ENCODE measurements at places on chromosomes 11 and 22.

DNA sequence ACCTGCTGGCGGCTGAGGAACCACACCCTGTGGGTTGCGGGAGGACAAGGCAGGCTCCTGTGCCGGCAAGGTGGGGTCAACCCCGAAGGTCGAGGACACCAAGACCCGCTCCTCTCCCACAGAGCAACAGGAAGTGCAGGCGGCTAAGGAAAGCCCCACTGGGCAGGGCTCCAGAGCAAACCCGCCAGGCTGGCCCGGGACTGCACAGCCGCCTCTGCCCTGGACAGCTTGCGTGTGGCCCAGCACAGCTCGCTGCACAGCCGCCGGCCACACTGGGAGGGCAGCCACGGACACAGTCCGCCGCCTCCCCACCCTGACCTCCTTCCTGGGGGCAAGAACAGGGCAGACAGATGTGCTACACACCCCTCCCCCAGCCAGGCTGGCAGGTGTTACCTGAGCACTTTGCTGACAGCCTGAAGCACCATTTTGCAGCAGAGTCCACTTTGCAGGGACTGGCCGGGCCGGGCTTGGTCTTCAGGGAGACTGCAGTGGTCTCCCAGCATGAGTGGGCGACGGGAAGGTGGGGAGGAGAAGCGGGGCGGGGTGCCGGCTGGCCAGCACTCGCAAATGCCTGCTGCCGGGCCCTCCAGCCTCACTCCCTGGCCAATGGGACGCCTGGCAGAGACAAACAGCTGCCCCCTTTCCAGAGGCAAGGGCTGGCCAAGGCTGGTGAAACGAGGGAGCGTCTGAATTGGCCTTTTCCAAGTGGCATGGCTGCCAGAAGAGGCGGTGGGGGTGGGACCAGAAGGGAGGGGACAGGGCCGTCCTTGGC lies at the start of gene MOB2:
TSS of gene MOB2 (minus strand) at position 726 of the 772 bp plus-strand sequence. CDS start at position 503, 223 bp downstream.
- no peak for DNase-seq

GRCh38 chr11:47348859-47349258 lies 3.6 kb downstream of the MYBPC3 start:
- DNase-seq, result peak; percentile 24

DNA sequence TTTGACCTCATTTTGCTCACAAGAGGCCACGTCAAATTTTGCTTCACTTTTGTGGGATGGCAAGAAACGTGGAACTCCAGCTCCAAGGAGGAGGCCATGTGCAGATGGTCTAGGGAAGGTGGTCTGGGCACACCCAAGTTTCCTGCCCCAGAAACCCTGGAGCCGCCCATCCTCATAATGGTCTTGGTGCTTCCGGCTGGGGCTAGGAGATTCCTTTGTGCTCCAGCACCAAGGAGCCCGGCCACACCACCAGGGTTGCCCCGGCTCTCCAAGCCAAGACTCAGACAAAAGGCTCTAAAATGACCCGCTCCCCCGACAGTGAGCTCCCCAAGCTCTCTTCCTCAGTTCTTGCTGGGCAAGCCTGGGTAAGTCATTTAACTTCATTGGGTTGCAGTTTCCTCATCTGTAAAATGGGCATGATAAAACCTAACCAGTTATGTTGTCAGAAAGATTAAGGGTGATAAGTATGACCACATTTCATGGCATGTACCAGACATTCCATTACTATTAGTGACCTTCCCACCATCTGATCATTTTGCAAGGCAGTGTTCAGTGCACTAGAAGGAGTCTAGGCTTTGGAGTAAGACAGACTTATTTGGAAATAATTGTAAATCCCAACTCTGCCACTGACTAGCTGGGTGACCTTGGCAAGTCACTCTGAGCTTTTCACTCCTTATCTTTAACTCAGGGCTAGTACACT lies 23.3 kb downstream of the DKK3 start:
- no peak for DNase-seq

- DNase-seq, result peak; percentile 73
Observed at GRCh38 chr11:86021377-86021776, 47.5 kb downstream of the PICALM start.

GRCh38 chr11:13114566-13115379 lies 105.7 kb downstream of the RASSF10 start:
- no peak for DNase-seq

DNA sequence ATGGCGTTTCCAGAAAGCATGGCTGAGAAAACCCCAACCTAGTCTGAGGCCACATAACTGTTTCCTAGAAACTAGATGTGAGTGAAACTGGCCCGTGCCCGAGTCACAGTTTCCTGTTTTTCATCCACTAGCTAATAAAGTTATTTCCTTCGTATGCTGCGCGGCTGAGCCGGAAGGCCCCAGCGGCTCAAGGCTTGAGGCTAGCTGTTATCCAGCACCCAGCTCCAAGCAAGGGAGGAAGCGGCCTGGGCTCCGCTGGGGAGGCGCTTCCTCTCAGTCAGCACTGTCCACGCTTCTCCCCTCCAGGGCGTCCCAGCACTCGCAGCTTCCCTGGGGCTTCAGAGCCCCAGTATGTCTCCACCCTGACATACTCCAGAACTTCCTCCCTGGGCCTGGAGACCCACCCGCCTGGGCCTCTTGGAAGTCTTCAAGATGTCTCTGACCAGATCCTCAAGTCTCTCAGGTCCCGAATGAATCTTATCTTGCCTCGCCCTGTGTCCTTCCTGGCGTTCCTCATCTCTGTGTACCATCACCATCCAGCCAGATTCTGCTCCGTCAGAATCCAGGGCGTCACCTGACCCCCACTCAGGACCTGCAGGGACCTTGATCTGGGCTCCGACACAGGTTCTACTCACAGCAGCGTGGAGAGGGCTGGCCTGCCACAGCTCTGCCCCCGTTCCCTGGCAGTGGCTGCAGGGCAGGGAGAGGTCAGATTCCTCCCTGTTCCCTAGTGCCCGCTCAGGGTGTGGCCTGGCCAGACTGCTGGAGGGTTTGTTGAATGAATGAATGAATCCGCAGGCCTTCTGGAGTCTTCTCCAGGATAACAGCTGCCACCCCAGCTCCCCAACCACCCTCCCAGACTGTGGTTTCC lies 81.9 kb downstream of the LRRC32 start:
- DNase-seq, result peak; percentile 85

DNA sequence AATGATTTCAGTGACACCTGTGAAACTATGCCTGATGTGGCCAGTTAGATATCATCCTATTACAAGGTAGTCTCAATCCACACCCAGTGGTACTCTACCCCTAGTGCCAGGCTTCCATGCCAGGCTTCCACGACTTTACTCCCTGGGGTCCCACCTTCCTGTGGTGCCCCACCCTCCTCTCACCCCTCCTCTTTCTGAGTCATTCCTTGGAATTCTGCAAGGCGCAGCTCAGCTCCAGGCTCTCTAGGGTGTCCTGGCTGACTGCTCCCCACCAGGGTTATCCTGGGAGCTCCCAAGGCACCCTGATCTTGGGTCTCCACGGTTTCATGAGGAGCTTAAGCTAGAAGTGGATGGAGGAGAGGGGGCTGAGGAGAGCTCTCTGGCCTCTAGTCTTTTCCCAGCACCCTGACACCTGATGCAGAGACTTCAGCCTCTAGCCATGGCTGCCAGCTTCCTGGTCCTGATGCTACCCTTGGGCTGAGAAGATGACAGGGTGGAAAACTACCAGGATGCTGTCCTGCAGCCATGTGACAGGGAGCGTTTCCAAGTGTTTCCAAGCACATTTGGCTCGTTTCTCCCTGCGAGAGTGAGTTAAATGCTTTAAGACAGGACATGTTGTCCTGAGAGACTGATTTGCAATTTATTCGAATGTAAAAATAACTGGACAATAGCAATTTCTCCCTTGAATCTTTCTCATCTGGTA lies 1461.2 kb downstream of the TBC1D22A start:
- no peak for DNase-seq

Measured in activated CD4-positive, alpha-beta T cell treated with anti-CD3 and anti-CD28 coated beads, Interleukin-2, Interleukin-4, amounts not matched to agents 100 ng/mL and 50 ng/mL, durations not matched to agents 16 hours and 8 hours (primary cell).